ENCODE measurements at places on chromosomes 11 and 22.

GRCh38 chr11:32386770-32387377, 48.5 kb downstream of the WT1 start:
- DNase-seq: no peak

DNA sequence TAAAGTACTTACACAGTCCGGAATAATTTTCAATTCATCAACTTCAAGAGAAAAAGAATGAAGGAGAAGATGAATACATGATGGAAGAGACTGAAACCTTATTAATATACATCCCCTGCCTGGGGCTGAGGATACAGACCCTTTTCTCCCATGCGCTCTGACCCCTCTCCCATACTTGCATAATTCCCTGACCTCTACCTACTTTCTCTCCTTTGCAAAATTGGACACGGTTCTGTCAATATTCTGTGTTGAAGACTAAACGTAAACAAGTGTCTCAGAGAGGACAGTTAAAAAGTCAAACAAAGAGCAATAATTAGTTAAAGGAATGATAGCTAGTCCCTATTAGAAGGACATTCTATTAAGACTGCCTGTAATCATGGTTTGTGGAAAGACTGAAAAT, 7.5 kb downstream of the PRDM10 start:
- no peak for DNase-seq

DNA sequence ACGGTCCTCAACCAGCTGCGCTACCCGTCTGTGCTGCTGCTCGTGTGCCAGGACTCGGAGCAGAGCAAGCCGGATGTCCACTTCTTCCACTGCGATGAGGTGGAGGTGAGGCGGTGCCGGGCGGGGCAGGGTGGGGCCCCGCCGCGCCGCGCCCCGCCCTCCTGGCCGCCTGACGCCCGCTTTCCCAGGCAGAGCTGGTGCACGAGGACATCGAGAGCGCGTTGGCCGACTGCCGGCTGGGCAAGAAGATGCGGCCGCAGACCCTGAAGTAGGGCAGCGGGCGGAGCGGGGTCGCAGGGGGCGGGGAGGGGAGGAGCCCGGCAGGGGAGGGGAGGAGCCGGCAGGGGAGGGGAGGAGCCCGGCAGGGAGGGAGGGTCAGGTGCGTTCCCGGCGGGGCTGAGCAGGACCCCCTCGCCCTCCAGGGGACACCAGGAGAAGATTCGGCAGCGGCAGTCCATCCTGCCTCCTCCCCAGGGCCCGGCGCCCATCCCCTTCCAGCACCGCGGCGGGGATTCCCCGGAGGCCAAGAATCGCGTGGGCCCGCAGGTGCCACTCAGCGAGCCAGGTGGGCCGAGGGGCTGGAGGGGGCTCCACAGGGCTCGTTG, 14.7 kb downstream of the EPS8L2 start:
- DNase-seq: peak; percentile 57

DNA sequence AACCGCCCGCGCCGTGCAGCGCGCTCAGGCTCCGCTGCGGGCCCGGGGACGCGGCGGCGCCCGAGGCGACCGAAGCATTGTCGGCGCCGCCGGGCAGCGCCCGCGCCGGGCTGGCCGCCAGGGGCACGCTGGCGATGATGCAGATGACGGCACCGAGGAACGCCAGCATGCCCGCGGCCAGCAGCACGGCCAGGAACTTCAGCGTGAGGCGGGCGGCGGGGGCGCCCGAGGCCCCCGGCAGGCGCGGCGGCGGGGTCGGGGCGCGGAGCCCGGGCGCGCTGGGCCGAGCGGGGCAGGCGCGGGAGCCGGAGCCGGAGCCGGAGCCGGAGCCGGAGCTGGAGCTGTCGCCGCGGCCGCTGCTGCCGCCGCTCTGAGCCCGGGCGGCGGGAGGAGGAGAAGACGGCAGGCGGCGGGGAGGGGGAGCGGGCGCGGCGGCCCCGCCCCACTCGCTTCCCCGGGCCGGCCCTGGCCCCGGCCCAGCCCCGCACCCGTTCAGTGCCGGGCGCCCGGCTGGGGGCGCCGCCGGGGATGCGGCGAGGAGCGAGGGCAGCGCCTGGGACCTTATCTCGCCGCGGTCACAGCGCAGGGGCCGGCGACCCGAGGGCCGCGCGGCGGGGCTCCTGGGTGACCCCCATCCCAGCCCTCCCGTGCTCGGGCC, at the start of gene NPTXR:
NPTXR (minus strand) TSS at position 372 of the 658 bp plus-strand sequence.
- peak; percentile 7 for DNase-seq

DNA sequence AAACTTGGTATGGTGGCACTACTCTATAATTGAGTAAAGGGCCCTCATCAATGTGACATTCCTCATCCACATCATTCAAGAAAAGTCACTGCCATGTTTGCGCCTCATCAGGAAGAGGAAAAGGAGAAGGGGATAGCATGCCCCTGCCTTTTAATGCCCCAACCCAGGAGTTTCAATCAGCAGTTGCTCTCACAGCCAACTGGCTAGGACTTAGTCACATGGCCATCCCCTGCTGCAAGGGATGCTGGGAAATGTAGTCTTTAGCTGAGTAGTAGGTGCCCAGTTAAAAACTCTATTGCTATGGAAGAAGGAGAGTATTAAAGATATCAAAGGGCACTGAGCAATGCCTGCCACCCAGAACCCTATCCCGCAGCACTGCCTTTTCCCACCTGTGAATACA, 10.9 kb upstream of the CCND1 start:
- DNase-seq: no peak

DNA sequence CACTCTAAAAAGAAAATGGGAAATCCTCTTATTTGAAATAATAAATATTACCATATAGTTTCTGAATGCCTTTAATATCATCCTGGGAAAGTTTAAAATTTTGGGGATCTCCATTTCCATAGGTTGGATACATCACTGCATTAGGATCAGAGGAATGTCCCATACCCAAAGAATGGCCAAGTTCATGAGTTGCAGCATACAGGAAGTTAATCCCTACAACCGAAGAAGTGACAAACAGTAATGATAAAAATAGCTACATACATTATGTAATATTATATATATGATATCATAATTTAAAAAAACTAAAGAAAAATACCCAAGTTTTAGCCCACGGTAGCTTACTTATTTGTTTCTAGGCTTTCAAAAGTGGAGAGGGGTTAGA, 7.4 kb downstream of the MMP7 start:
- DNase-seq: no peak

DNA sequence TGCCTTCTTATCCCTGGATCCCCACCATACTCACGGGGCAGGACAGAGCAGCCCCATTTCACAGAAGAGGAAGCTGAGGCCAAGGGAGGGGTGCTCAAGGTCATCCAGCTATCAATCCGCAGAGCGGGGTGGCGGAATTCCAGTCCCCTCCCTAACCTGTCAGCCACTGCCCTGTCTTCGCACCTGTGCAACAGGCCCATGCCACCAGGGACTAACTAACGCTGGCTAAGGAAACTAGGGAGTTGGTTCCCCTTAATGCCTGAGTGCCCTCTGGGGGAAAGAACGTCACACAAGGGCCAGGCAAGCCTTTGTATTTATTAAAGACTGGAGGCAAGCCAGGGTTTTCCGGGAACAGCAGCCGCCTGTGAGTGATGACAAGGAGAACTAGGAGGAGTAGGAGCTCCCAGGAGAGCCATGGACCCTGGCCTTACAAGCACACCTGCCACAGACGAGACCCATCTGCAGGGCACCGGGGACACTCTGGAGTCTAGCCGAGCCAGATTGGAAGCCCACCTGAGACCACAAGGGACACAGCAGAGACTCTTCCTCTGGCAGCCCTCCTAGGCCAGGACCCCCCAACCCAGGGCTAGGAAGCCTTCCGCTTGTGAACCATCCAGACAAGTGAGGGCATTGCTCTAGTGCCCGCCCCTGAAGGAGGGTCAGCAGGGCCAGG, 64.4 kb downstream of the MYH9 start:
- no peak for DNase-seq

- DNase-seq: no peak
Measured at GRCh38 chr11:76184551-76184993, 21.7 kb downstream of the WNT11 start.

GRCh38 chr11:128226106-128226716, 361.1 kb downstream of the ETS1 start:
- DNase-seq: no peak

GRCh38 chr11:27319072-27319471, 43.9 kb downstream of the CCDC34 start:
- no peak for DNase-seq

- no peak for DNase-seq
Measured at GRCh38 chr11:96783311-96783710, 393.5 kb downstream of the JRKL start.

DNA sequence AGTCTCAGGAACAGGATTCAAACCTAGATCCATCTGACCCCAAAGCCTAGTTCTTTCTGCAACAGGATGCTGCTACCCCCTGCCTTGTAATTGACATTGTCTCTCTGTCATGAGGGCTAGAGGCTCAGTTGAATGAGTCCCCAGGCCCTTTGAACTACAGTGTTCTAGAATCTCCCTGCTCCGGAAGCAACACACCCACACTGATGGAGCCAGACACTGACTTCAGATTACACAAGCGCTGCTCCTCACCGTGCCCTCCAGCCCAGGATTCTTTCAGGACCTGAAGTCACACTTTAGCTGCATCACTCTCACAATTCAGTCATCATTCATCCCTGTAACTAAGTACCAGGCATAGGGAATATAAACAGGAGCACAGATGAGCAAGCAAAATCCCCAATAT, 69.6 kb downstream of the RAB30 start:
- DNase-seq: no peak

GRCh38 chr22:25067851-25068421, 115.4 kb downstream of the KIAA1671 start:
- DNase-seq: no peak

DNA sequence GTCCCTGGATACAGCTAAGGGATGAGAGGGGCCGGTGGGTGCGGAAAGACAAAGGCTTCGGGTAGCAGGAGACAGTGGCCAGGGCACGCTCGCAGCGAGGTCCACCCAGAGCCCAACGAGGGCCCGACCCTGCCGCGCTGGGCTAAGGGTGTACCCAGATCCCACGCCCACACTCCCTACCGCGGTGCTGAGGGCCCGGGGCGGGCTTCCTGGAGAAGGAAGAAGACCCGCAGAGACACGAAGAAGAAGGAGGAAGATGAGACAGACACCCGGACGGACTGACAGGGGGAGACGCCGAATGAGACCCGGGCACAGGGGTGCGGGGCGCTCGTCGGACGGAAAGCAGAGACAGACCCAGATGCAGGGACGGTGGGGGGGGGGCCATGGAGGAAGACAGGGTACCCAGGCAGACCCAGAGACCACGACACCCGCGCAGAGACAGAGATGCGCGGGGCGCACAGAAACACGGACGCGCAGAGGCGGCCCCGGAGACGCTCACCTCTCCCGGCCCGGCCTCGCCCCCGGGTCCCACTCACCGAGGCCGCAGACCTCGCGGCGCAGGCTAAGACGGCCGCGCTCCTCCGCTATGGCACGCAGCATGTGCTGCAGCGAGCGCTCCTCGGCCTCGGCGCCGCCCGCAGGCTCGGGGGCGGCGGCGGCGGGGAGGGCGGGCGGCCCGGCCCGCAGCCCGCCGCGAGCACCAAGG, 437 bp downstream of the KIAA0930 start:
- no peak for DNase-seq

DNA sequence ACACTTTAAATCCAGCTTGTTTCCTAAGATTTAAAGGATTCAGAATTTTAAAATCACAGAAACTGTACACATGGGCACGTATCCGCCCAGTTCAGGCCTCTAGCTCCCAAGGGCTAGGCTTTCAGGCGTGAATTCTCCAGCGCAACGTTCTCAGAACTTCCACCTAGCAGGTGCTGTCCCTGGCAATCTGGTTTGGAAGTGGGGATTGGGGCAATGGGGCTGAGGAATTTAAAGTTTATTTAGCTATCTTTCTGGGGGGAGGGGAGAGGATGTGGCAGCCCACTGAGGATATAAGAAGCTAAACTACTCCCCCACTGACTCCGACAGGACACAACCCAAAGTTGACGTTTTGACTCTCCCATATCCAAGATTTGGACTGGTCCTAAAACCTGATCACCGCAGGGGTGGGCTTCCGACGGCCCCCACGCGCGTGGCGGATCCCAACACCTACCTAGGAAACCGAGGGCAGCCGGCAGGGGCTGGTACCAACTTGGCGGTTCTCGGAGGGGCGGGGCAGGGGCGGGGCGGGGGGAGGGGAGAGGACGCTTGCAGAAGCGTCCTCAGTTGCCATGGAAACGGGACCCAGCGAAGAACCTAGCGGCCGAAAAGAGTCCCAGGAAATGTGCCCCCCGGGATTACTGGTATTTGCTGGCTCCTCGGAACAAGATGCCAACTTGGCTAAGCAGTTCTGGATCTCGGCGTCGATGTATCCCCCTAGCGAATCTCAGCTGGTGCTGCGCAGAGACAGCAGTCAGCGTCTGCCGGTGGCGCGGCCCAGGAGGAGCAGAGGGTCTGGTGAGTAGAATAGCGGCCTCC, at the start of gene HOATZ:
HOATZ (plus strand) TSS at position 563 of the 816 bp plus-strand sequence; CDS start at position 570, 7 bp downstream.
- no peak for DNase-seq

- DNase-seq: no peak
Measured at GRCh38 chr11:68374531-68374930, 62.1 kb downstream of the LRP5 start.

- DNase-seq: no peak
Measured at GRCh38 chr11:120859552-120860295, 164.2 kb upstream of the TBCEL start.

DNA sequence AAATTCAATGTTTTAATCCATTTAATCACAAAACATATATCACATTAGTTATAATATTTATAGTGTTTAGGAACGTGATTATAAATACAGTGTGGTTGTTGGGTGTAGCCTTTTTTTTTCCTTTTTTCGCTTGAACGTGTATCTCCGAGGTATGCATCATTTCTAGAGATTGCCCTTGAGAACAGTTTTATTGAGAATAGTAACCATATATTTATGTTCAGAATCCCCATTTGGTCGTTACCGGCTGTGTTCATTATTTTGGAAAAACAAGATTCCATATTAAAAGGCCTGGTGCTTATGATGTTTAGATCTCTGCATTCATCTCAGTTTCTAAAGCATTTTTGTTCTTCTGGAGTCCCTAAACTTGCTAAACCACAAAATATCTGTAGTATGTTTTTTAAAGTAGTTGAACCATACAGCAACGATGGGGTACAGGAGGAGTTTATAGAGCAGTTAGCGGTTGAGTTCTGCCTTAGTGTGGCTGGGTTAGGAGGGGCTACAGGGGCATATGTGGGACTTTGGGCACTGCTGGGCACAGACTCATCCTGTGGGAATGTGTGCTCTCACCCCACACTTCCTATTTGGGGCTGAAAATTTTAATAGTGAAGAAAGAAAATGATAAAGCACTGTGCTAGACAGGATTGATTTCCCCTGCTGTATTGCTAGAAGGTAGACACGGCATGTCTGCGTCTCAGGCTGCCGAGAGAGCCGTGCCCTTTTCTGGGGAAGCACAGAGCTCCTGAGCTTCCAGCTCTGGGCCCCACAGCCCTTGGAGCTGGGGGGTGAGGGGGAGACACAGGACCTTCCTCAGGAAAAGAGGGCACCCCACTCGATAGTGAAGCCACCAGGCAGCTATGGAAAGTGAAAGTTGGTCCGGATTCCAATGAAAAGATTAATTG, 81.5 kb upstream of the PPARA start:
- peak; percentile 14 for DNase-seq

GRCh38 chr22:29479417-29480261, at the start of gene NEFH:
TSS of gene NEFH (plus strand) at chr22:29480218. CDS start at chr22:29480263, 45 bp downstream.
- peak; percentile 23 for DNase-seq

DNA sequence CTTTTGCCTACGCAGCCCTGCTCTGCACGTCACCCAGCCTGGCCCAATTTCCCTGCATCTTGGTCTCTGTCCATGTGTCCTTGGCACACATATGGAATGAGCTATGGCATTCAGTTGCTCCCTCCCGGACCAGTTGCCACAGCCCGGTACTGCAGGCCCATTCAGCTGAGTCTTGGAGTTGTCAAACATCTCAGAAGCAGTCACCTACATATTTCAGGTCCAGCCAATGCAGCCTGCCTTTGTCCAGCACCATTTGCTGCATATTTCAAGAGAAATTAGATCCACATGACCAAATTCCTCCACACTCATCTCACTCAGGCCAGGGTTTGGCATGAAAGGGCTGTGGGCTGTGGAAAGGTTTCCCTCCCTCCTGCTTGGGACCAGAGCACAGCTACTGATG, 76.8 kb downstream of the MN1 start:
- DNase-seq: no peak
